OCI-LY7 (cell line): ENCODE measurements at places on chromosomes 3 and 15. TPM values are rescaled to one million over a fixed set of nuclear protein-coding genes. Genes with fewer than 3 reads are reported as not detected.

The CCK gene
- not detected in 2 replicates for total RNA-seq

The PYGO1 gene
- total RNA-seq, result not detected in 2 replicates

The THSD4 gene
- total RNA-seq, result not detected in 2 replicates

The ZNF35 gene
- 8.6 and 9.5 TPM in 2 replicates for total RNA-seq

The XCR1 gene
- total RNA-seq, result not detected in 2 replicates

The CYP8B1 gene
- total RNA-seq, result not detected in 2 replicates

The OR5K4 gene
- total RNA-seq, result not detected in 2 replicates

The ZPLD1 gene
- total RNA-seq, result not detected in 2 replicates

The RAB7A gene
- 129 and 143 TPM in 2 replicates for total RNA-seq

The SCN11A gene
- total RNA-seq, result 0.13 and 0.22 TPM in 2 replicates

The CX3CR1 gene
- total RNA-seq, result 0.13 TPM in 1 of 2 replicates, not detected in the other

The ZBTB47 gene
- not detected in 2 replicates for total RNA-seq

The ECE2 gene
- total RNA-seq, result not detected in 2 replicates

The CCR5 gene
- total RNA-seq, result not detected in 2 replicates

The ALPK3 gene
- total RNA-seq, result 0.15 and 0.23 TPM in 2 replicates

The C3orf52 gene
- total RNA-seq, result 11.2 and 17.9 TPM in 2 replicates

The DPPA2 gene
- not detected in 2 replicates for total RNA-seq

The MKRN3 gene
- not detected in 2 replicates for total RNA-seq
